Left ventricle myocardium inferior (tissue), 1 donor: ENCODE measurements at places on chromosomes 1 and 21. TPM values are rescaled to one million over a fixed set of nuclear protein-coding genes. Genes with fewer than 3 reads are reported as not detected.

Gene S100B
- 2.8 TPM for total RNA-seq

DNA sequence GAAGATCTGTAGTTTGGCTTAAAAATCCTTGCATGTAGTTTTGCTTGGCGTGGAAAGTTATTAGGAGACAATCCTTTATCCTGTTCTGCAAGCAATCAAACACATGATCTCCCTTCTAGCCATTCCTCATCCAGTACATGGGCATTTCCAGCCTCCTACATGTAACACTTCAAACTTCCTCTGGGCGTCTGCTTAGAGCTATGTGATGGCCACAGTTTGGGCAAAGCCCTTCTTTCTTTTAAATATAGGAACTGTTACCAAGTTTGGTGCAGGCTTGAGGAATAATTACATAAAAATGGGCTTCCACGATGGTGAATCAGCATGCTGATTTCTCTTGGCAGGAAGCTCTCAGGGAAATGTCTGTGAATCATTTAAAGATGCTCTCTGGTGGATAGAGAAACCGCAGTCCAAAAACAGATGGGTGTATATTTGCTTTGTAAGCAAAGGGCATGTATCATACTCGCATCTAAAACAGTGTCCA lies 176.9 kb upstream of the FMN2 start:
- no peak for DNase-seq

- no peak for DNase-seq
These were observed at the start of gene LAX1 for GRCh38 chr1:203765029-203765837. Gene LAX1, plus strand, starts transcription at chr1:203765183. Its CDS starts 383 bp downstream, at chr1:203765566.

- DNase-seq: no peak
These were observed 27.8 kb downstream of the SHISAL2A start for GRCh38 chr1:52660807-52661206.

GRCh38 chr1:119646521-119647227 lies 1.4 kb downstream of the ZNF697 start:
- no peak for DNase-seq
